AG09319 (cell line): ENCODE measurements at places on chromosomes 6 and 20.

DNA sequence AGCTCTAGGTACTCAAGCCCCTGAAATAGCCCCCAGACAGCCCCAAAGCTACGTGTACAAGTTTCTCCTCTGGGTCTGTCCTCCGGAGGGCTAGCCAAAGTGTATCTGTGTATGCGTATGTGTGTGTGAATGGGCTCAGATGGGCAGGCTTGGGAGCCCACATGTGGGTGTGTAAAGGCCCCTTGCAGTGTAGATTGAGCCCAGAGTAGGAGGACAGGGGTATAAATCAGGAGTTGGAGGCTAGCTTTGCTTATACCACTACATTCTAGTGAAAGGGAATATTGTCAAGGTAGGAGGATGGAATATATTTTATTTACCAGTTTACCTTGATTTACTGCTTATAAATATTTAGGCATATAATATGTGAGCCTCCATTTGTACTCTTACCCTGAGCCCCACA lies 9.0 kb upstream of the MAP3K7 start:
- DNase-seq = no peak

- no peak for DNase-seq
Measured at GRCh38 chr6:63584125-63584514, 11.8 kb downstream of the LOC128125822 start.

GRCh38 chr20:24783631-24784492 lies 165.2 kb upstream of the CST7 start:
- DNase-seq = no peak

GRCh38 chr6:25942561-25943147 lies 12.2 kb upstream of the SLC17A2 start:
- no peak for DNase-seq

GRCh38 chr6:167652701-167653095 lies 174.0 kb upstream of the AFDN start:
- DNase-seq = no peak

GRCh38 chr6:122669868-122670267 lies 59.7 kb downstream of the PKIB start:
- DNase-seq = no peak
